ENCODE measurements at places on chromosomes 7 and 10.

GRCh38 chr7:151721694-151722093, 155.2 kb downstream of the PRKAG2 start:
- no peak for DNase-seq

GRCh38 chr7:18019555-18019954, 8.1 kb downstream of the PRPS1L1 start:
- peak; percentile 16 for DNase-seq

DNA sequence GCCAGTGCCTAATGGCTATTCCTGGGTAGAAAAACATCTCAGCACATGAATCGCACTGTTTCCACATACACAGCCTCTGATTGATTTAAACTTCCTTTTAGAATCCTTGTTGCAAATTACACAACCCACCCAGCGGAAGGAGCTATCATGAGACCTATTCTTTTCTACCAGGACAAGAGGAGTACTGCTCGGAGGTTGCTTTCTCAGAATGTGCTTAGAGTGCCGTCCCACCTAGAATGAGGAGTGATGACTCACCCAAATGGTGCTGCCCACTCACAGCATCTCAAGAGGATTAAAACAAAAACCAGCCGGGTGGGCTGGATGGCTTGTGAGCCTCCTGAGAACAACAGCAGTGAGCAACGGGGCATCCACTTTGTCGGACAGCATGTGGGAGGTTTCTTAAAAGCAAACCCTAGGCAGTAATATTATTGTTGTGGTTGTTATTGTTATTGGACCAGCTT, 128.9 kb downstream of the DGKI start:
- peak; percentile 77 for DNase-seq

DNA sequence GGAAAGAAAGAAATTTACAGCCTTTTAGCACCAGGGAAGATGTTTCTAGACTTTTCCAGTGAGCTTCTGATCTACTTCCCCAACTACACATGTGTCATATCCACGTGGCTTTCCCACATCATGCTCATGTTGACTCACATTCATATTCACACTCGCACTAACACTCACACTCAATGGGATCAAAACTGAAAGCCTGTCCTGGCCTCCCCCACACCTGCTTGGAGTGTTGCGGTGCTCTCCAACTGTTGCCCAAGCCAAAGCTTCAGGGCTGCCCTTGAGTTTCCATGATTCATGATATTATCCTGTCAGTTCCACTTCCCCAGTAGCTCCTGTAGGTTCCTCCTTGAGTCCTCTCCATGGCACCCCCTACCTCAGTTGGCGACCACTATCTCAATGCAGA, 444.4 kb downstream of the GATA3 start:
- peak; percentile 1 for DNase-seq

GRCh38 chr7:54839575-54840213, 80.7 kb upstream of the SEC61G start:
- DNase-seq: peak; percentile 69

- no peak for DNase-seq
Observed at GRCh38 chr7:96303105-96303685, 18.7 kb downstream of the SLC25A13 start.

- DNase-seq: no peak
Observed at GRCh38 chr10:85926986-85927385, 439.6 kb downstream of the GRID1 start.

DNA sequence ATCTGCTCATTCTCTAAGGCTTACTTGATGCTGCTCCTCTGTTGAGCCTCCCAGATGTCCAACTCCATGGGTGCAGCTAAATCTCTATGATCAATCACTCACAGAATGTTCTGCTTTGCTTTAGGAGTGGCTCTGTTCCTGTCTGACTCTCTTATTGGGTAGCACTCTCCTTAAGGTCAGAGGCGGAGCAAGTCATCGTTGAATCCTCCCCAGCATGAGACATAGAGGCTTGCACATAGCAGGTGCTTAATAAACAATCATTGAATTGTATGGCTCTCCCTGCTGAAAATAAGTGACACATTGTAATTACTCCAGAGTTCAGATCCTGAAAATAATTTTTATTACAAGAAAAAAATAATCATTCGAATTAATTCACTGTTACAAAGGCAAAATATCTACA, 69.7 kb downstream of the NPS start:
- DNase-seq: no peak

GRCh38 chr7:107138696-107139420, 29.9 kb upstream of the HBP1 start:
- DNase-seq: no peak

GRCh38 chr7:115679976-115680375, 350.6 kb downstream of the TFEC start:
- DNase-seq: peak; percentile 40

Data from suppressor macrophage (primary cell).